Thyroid gland (tissue), 4 donors: ENCODE measurements at places on chromosomes 3 and 15. TPM values are rescaled to one million over a fixed set of nuclear protein-coding genes. Genes with fewer than 3 reads are reported as not detected.

Gene CELF6
- total RNA-seq: 9.8 TPM

Gene HACD2
- 30.0 TPM for total RNA-seq

DNA sequence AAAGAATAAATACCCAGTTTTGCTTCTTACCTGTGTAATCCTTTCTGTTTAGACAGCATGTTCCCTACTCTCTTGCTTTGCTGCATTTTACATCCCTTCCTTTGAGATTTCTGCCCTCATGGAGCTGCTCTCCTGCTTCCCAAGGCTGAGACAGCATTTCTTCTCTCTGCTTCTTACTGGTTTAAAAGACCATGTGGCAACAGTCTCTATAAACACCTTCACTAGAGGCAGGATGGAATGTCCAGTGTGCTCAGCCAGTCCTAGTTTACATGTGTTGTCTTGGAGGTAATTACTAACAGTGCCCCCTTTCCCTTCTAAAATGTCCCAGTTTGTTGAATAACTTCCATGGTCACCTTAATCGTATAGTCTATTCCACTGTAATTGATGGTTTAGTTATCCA is 262.3 kb downstream of the CNTN3 start:
- no peak for DNase-seq

DNA sequence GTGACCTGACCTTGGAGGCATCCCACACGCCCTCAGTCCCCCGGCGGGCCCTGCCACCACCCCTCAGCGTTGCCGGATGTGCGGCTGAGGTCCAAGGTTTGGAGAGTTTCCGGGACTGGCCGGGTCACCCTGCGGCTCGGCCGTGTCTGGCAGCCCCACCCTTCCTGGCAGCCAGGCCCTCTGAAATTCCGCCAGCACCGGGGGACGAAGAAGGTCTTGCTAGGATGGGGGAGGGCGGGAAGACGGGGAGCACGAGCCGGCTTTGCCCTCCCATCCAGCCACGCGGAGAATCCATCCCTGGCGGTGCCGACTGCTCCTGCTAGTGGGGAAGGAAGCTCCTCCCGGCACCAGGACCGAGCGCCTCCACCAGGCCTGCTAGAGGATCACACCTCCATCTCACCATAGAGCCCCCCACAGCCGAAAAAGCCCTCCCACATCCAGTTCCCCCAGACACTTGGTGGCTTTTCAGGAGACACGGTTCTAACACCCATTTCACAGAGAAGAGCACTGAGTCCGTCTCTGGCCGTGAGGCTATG is 81.5 kb downstream of the CPN2 start:
- peak; percentile 83 for DNase-seq

DNA sequence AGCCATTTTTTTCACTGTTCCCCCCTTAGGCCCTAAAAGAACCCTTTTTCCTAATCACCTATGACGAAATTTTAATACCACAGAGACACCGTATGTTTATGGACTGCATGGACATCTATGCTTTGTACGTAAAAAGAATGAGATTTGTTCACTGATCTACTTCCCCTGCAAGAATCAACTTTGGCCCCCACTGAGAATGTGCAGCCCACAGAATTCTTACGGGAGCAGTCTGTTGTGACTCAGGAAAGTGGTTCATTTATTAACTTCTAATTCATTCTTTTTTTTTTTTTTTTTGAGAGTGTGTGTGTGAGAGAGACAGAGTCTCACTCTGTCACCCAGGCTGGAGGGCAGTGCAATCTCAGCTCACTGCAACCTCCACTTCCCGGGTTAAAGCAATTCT is 17.6 kb downstream of the EIF4E3 start:
- no peak for DNase-seq

GRCh38 chr15:31985607-31986006 is 44.7 kb upstream of the CHRNA7 start:
- DNase-seq: no peak

Gene PPM1L
- 52.5 TPM for total RNA-seq

GRCh38 chr15:37061996-37062395 is 38.4 kb downstream of the MEIS2 start:
- no peak for DNase-seq

- no peak for DNase-seq
These were observed 2.3 kb downstream of the EIF2AK4 start for GRCh38 chr15:39936187-39936586.

Gene CFAP91
- total RNA-seq: 28.0 TPM

DNA sequence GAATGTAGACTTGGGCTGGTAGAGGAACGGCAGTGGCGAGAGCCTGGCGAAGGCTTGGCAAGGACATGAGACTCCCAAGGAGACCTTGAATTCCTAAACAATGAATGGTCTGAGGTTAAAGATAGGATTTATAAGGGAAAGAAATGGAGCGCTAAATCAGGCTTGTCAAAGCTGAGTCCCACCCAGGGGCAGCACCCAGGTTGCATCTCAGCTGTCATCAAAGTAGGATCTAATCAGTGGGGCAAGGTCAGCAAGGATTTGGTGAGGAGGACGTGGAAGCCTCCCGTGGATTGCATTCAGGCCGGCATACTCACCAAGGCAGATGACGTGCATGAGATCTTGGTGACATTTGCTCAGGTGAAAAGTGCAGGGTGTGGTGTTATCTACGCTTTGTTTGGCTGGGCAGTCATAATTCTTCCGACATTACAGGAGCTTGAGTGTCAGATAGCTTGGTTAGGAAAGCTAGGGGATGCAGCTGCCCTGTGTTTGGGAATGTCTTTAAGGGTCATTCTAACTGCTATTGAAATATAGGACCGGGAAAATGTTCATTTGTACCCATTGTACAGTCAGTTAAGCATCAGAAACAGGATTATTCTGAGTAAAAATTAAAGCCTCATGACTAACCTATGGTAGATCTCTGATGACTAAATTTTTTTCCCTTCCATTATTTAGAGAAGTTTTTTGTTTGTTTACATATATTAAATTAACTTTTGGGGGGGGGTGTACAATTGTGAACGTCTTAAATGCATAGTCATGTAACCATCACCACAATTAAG is 99.4 kb upstream of the TSC22D2 start:
- no peak for DNase-seq
